ENCODE measurements at places on chromosomes 1 and 21. TPM values are rescaled to one million over a fixed set of nuclear protein-coding genes. Genes with fewer than 3 reads are reported as not detected.

DNA sequence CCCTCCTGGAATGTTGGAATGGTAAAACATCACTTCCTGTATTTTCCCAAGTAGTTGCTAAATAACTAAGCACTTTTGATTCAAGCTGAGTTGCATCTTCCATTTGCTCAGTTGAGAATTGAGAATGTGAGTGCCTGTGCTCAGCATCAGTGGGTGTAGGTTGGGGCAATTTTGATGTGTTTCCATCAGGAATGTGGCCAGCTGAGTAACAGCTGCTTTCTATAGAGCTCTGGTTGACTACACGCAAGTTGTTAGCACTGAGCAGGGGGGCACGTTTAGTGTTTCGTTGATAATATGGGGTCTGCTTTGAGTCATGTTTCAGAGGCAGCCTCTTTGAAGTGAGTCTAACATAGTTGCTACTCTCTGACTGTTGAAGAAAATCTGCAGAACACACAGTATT is 41.5 kb downstream of the LRRC53 start:
- DNase-seq, result no peak

GRCh38 chr1:212486619-212486975 is 53.9 kb downstream of the NENF start:
- DNase-seq, result no peak

GRCh38 chr1:216670118-216670883 is 52.9 kb downstream of the ESRRG start:
- no peak for DNase-seq

- DNase-seq, result no peak
Measured at GRCh38 chr1:213303286-213303685, 252.2 kb downstream of the RPS6KC1 start.

GRCh38 chr1:202576816-202577215 is 133.4 kb downstream of the SYT2 start:
- peak; percentile 85 for DNase-seq

- no peak for DNase-seq
Measured at GRCh38 chr1:176609556-176610408, 146.8 kb downstream of the PAPPA2 start.

GRCh38 chr1:93000291-93000690 is 39.0 kb upstream of the DIPK1A start:
- DNase-seq, result no peak

DNA sequence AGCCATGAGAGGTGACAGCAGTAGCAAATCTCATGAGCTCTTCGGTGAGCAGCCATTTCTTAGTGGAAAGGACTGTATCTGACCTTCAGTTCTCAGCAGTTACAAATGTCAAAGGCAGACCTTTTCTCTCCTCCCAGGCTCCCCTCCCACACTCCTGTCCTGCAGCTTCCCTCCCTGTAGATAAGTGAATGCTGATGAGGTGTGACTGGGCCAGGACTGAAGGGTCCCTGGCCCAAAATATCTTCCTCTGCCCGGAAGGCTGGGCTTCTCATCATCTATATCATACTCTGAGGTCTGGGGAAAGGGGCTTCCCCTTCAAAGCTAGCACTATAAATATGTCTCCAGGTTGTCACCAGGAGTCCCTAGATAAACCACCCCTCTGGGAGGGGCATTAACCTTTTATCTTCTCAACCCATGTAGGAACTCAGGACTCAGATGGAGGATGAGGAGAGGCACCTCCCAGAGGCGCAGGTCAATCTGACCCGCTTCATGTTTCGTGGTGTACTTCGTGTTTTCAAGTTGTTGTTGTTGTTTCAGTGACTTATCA is 3.6 kb upstream of the ADAMTSL4 start:
- no peak for DNase-seq

The PTGER3 gene
- total RNA-seq, result not detected

The ASAP3 gene
- total RNA-seq, result 8.4 TPM

The NFIA gene
- total RNA-seq, result 0.78 TPM

The SYDE2 gene
- total RNA-seq, result 0.78 TPM

The GJA5 gene
- total RNA-seq, result not detected

The ANXA9 gene
- not detected for total RNA-seq

The ACTL8 gene
- total RNA-seq, result 0.48 TPM
